PC-9 (cell line): ENCODE measurements at places on chromosomes 6 and 20. TPM values are rescaled to one million over a fixed set of nuclear protein-coding genes. Genes with fewer than 3 reads are reported as not detected.
A peak's percentile ranks its signal among the peaks of the same experiment; 100 is the strongest.

Gene KIFC1
- total RNA-seq: 82.9 and 91.4 TPM in 2 replicates

Gene HLA-DOA
- not detected in 2 replicates for total RNA-seq

Gene B3GALT4
- 10.3 and 12.8 TPM in 2 replicates for total RNA-seq

Gene HINT3
- 13.6 and 14.4 TPM in 2 replicates for total RNA-seq

Gene DNAAF9
- total RNA-seq: 2.6 and 2.9 TPM in 2 replicates

GRCh38 chr6:40710626-40711330 is 123.6 kb upstream of the LRFN2 start:
- no peak for DNase-seq

GRCh38 chr6:34970488-34970887 is 81.4 kb downstream of the ANKS1A start:
- DNase-seq: no peak

DNA sequence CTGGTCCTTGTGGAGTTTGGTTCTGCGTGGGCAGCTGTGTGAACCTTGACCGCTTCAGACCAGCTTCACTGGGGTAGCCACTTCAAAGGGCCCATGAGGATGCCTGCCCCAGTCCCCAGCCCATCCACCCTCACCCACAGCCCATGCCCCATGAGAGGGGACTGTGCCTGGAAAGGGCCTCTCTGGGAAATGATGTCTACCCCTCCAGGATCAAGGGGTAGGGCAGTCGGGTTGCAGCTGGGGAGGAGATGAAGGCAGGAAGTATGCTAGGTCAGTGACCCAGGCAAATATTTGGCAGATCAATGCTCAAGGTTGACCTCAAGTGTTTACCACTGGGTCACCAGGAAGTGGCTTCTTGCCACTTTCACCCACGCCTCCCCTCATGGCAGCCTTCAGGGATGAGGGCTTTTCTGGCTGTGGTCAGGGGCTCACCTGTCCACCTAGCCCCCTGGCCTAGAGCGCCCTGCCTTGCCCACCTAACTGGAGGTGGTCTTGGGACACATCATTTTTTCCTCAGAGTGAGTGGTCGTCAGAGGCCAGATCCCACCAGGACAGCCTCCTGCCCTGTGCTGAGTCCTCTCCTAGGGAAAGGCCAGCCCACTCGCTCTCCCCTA is 109.5 kb downstream of the SNX5 start:
- no peak for DNase-seq

- no peak for DNase-seq
Observed at GRCh38 chr6:38212579-38212978, 393.1 kb downstream of the ZFAND3 start.

DNA sequence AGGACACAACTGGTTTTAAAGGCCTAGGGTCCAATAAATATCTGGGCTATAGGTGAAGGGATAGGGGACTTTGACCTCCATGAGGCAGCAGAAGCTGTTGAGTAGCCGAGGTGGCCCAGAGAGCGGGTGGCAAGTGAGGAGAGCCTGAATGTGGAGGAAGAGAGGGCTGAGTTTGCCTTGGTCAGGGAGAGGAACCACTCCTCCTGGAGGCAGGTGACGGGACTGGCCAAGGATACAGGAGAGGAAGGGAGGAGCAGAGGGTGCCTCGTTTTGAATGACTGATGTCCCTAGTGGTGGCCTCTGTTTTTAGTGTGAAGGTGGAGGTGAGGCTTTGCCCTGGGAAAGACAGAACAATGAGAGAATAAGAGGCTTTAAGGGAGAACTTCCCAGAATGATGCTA is 19.1 kb upstream of the AAR2 start:
- no peak for DNase-seq

DNA sequence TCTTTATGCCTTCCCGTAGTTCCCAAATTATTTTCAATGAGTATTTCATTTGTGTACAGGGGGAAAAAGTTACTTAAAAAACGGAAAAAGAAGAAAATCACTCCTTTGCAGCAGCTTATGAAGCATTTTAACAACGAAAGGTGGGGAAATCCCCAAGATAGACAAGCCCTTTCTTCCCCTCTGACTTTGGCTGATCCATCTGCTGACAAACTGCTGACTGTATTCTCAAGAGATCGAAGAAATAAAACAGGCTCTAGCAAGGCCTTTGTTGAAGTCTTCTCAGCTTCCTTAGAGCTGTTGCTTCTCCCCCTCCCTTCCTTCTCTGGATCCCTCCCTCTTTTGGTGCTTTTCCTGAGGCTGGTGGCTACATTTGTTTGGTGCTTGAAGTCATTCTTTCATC is 325.2 kb downstream of the NRN1 start:
- DNase-seq: no peak

GRCh38 chr6:24440897-24441598 is 38.3 kb downstream of the MRS2 start:
- DNase-seq: peak; percentile 50

- DNase-seq: no peak
Observed at GRCh38 chr6:150308812-150309645, 59.8 kb upstream of the IYD start.
